ELR (cell line): ENCODE measurements at places on chromosomes 13 and 19.

- no peak for DNase-seq
These were observed 967 bp downstream of the REXO1 start for GRCh38 chr19:1847348-1847683.

GRCh38 chr19:46020819-46021125 is 2.1 kb downstream of the PGLYRP1 start:
- no peak for DNase-seq

- DNase-seq: no peak
These were observed 2.8 kb downstream of the AP3D1 start for GRCh38 chr19:2148482-2149135.

- DNase-seq: no peak
These were observed 3.1 kb downstream of the HRC start for GRCh38 chr19:49152119-49152550.

GRCh38 chr13:59391696-59392095 is 772.0 kb downstream of the DIAPH3 start:
- DNase-seq: peak; percentile 59

- DNase-seq: peak; percentile 93
These were observed 7.3 kb upstream of the TLE2 start for GRCh38 chr19:3036119-3036976.

- peak; percentile 89 for DNase-seq
These were observed 36.4 kb upstream of the IGFL4 start for GRCh38 chr19:46076951-46077814.

- DNase-seq: no peak
These were observed 663.8 kb downstream of the LIG4 start for GRCh38 chr13:107551521-107551920.

- no peak for DNase-seq
These were observed 2.9 kb downstream of the ZNF665 start for GRCh38 chr19:53190253-53190652.

- DNase-seq: peak; percentile 90
These were observed 276.4 kb upstream of the EDNRB start for GRCh38 chr13:78194904-78195639.

DNA sequence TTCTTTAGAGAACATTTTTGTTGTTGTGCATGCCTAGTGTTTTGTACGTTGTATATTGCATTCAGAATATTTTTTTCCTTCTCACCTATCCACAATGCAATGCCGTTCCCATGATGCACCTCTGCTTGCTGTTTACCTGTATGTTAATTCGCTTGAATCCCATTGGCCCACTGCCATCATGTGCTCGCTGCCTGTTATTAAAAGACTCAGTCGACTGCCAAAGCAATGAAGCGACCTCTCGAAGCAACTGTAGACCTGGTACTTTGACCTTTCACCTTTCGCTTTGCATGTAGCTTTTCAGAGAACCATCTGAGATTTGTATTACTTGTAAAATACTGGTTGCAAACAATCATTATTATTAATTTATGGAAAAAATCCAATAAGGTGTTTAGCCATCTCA is 77.4 kb upstream of the RAP2A start:
- DNase-seq: no peak

DNA sequence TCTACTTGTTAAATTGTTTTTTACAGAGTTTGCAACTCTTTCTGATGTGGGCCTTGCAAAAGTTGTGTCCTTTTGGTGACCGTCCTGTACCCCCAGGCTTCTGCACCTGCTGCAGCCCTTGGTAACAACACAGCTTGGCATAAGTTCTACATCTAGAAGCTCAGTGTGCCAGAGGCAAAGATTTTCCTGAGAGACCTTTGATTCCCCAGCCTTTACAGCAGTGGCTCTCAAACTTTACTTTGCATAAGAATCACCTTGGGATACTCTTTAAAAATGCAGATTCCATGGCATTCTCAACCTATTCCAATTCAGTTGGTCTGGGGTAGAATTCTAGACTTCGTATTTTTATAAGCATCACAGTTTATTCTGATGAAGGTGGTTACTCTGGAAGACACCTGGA is 260.9 kb downstream of the DCT start:
- DNase-seq: no peak
